ENCODE measurements at places on chromosomes 13 and 19.

DNA sequence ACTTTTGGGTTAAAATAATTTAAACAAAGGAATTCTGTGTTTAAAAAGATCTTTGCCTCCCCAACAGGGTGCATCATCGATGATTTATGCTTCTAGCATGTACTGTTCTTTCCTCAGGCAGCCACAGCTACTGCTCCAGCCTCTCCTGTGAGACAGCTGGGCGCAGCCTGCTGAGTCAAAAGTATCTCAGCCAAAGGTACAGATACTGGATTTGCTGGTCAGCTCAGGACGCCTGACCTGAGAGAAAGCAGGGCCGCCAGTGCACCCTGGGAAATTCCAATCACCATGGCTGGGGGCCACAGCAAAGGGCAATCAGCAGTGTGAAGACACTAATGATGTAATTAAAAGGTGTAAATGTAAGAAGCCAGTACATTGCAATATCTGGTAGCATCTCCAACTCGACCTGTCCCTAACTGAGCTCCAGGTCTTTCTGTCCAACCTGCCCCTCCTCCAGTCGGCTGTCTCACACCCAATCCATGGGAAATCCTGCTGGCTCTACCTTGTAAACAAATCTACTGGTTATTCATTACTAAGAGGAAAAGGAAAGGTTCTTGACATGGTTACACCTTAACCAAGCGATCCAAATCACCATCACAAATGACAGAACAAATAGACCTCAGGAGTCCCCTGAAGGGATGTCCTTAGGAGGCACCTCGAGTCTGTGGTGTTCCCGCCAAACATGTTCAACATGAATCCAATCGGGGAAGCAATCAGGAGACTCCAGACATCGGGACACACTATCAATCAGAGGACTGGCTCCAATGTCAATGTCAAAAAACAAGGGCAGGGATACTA, 7.3 kb downstream of the OPA3 start:
- no peak for DNase-seq

DNA sequence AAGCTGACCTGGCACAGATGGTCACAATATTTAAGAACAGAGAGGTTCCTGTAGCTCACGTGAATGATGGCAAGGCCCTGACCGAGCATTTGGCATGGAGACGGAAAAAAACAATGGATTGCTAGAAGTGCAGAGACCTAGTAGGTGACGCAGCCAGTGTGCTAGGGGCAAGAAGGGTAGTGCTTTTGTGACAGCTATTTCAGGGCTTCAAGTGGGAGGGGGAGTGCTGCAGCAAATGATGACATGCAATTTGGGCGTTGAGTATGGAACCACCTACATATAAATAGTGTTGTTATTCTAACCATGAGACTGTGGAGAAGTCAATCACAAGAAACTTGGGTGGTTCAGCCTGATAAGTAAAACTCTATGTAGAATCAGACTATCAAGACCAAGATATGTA, 65.7 kb upstream of the IL17D start:
- DNase-seq: no peak

DNA sequence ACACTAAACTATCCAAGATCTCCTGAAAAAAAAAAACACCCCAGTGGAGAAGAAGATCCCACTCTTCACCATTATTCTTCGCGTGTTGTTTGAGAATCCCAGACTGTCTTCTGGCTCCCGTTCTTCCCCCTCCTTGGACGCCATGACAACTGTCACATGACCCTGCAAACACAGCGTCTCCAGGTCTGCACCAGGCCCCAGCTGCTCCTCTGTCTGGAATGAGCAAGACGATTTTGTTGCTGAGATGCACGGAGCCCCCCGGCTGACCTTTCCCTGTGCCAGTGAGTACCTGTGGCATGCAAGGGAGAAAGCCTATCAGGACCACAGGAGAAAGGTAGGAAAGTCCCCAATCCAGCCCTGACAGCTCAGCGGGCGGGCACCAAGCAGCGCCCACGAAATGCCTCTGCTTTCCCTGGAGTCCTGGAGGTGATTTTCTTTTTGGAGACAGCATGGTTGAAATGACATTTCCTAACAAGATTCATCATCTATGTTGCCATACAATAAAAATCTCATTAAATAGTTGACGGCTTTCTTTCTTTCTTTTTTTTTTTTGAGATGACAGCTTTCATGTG, at the start of gene CFAP97D2:
CFAP97D2 (plus strand) TSS at position 171 of the 572 bp plus-strand sequence; CDS start at position 245, 74 bp downstream.
- DNase-seq: no peak

DNA sequence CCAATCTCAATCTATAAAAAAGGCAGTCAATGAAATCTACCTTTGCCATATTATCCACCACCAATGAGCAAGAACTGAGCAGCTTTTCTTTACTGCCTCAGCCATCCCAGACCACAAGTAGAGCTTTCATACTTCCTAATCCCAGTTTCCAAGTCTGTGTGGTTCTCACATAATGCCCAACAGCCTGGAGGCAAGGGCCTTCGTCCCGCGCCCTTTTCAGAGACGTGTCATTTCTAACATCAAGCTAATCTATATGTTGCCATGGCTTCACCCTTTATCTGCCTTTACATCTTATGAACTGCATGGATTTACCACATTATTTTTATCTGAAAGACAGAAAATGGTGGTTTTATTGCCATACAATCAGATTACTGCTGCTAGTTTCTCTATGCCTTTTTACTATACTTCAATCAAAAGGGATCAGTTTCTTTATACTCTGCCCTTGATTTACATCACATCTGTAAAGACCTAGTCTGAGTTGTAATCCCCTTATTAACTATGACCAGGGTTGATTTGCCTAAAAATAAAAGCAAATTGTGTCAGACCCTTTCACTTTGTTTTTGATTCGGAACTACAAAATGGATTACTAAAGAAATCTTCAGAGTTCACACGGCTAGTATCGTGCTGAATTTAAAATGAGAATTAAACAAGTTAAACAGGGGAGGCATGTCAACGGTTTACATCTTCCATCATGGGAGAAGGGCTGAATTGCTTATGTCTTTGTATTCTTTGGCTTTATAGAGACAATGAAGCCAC, 5.9 kb downstream of the EFNB2 start:
- no peak for DNase-seq

- DNase-seq: no peak
Observed at GRCh38 chr13:43379738-43380137, 356.4 kb downstream of the DNAJC15 start.

DNA sequence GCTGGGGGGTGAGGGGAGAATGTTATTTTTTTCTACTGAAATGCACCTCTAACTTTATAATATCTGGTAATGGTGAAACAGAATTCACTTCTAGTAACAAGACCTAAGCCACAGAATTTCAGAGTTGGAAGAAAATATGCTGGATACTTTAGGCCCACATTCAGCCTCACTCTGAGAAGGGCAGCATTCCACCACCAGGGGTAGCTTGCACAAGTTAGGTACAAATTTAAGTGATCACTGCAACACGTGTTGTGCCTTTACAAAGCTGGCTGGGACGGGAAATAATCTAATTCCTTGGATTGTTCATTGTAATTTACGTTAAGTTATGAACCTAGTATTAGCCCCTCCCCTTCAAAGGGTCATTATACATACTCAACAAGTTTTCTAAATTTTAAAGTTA, 192.3 kb downstream of the RGCC start:
- DNase-seq: no peak

DNA sequence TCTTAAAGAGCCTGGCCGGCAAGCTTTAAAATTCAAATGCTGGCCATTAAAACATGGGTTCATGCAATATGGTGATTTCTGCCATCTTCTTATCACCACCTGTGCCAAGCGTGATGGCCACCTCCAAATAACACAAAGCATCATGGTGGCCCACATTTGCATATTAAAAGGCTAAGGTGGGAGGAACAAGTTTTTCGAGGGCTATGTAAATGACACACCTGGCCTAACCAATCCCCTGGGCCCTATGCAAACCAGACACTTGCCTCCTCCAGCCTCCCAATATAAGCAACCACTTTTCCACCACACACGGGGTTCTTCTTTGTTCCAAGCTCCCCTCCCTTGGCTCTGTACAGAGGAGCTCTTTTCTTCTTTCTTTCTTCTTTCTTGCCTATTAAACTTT, 14.4 kb downstream of the LILRB4 start:
- DNase-seq: no peak

DNA sequence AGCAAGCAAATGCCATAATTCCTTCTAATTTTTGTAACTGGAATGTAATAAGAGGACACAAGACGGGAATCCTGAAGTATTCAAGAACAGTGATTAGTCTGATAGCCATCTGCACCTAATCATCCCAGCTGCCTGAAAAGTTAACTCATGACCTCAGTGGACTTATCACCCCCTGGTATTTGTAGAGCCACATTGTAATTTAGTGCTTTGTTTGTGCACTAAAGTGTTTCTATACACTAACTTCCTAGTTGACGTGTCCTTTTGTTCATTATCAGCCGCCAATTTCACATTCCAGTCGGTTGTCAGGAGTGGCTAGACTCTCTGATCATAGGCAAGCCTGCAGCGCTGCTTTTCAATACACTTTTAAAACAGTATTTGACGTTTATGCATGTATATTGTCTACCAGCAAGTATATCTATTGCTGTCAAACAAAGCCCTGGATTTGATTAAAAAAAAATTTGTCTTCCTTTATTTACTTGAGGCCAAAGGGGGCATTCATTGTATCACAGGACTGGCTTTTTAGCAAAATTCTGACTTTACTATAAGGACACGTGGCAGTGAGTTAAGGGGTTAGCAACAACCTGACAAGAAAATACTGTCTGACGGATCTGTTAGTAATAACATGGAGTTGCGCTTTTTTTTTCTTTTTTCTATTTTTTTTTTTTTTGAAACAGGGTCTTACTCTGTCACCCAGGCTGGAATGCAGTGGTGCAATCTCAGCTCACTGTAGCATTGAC, 10.4 kb upstream of the SOX21 start:
- no peak for DNase-seq

- DNase-seq: no peak
Observed at GRCh38 chr13:73593199-73593765, 534.5 kb downstream of the KLF5 start.

DNA sequence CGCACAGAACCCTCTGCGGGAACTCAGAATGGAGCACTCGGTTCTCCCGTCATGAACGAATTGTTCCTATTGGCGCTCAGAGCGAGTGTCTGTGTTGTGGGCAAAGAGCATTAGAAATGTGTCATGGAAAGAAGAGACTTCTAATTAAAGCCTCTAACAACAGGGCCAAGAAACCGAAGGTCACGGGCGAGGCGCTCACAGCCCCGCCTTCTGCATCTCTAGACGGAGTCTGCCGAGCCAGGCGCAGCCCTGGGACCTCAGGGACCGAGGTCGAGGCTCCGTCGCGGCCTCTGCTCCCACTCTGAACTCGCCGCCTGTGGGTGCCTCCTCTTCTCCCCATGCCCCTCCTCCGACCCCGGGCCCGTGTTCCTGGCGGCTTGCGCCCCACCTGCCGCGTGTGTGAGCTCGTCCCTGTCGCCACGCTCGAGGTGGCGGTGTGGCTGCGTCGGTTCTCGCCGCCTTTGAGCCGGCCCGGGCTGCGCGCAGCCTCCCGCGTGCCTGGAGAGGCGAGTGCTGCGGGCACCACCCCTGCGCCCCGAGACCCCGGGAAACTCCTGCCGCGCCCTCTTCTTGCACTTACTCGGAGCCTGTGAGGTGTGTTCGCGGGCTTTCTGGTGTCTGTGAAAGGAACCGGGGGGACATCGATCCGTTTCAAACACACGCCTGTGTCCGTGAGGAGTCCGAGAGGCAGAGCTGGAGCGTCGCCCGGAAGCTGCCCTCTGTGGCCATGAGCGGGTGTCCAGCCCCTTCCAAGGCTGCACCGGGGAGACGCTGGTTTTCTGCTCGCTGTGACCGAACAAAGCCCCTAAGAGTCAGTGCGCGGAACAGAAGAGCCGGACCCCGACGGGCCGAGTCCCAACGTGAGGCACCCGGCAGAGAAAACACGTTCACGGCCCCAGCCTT, 45.4 kb upstream of the SPACA7 start:
- no peak for DNase-seq

- DNase-seq: no peak
Observed at GRCh38 chr19:51251468-51251820, 564 bp downstream of the SIGLECL1 start.

- no peak for DNase-seq
Observed at GRCh38 chr13:112714376-112715174, 24.7 kb downstream of the ATP11A start.

DNA sequence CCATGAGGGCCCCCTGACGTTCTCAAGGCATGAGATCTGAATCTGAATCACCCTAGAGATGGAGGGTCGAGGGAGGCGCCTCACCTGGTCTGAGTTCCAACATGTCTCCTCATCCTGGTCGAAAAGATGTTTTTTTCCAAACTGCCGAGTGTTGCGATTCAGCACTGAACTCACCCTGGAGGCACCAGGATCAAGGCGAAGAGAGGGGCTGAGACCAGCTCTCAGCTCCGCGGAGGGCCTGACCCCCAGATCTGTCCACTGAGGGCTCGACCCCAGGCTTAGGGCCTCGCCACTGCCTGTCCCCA, 555 bp downstream of the NR2C2AP start:
- no peak for DNase-seq

DNA sequence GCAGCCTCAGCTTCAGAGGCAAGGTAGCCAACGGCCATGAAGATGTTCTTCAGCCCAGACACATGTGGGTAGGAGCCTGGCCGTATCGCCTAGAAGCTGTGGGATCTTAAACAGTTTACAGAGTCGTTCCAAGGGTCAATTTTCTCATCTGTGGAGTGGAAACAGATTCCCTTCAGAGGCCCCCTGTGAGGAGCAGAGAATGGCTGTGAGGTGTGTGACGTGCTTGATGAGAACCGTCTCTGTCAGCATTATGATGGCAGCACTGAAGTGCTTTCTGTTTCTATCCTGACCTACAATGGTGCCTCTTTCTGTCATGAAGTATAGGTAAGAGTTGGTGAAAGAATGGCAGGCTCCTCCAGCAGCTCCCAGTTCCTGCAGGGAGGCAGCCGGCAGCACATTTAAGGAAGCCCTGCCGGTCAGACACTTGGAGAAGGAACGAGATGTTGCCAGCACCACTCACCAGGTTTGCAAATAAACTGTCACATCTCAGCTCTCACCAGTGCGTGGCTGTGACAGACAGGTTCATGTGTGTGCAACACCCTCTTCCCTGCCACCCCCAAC, 277.3 kb downstream of the FOXO1 start:
- DNase-seq: peak; percentile 57

DNA sequence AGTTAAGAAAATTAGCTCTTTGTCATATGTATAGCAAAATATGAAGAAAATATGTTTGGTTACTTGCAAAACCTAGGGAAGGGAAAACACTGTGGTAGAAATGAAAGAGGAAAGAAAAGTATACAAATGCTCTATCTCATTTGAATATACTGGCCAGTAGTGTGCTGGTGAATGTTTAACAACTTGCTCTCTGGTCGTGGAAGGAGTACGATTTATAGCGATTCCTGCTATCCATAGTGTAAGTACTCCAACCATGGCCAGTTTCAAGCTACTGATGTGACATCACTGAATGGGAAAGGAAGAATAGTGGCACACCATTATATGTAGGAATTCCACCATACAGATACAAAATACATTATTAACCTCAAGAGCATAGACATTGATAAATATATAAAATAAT, 9.3 kb downstream of the BORA start:
- DNase-seq: no peak

- no peak for DNase-seq
Observed at GRCh38 chr19:14390548-14390947, 9.3 kb downstream of the ADGRE5 start.

- no peak for DNase-seq
Observed at GRCh38 chr13:40410315-40410714, 256.1 kb downstream of the FOXO1 start.

Measured in stimulated activated CD4-positive, alpha-beta T cell treated with anti-CD3 and anti-CD28 coated beads, Interleukin-1b, Interleukin-23, amount 100 ng/mL, for 48 hours (primary cell).